ENCODE measurements at places on chromosomes 16 and 17. TPM values are rescaled to one million over a fixed set of nuclear protein-coding genes. Genes with fewer than 3 reads are reported as not detected.

The MT1M gene
- polyA plus RNA-seq = 4.3 TPM

The TENT4B gene
- polyA plus RNA-seq = 4.2 TPM

The KRT40 gene
- polyA plus RNA-seq = not detected

The PIK3R5 gene
- not detected for polyA plus RNA-seq

The CDRT15 gene
- not detected for polyA plus RNA-seq

The TOM1L1 gene
- 0.44 TPM for polyA plus RNA-seq

The C17orf113 gene
- 0.30 TPM for polyA plus RNA-seq

The CCDC144A gene
- polyA plus RNA-seq = 7.4 TPM

The TBX2 gene
- not detected for polyA plus RNA-seq

DNA sequence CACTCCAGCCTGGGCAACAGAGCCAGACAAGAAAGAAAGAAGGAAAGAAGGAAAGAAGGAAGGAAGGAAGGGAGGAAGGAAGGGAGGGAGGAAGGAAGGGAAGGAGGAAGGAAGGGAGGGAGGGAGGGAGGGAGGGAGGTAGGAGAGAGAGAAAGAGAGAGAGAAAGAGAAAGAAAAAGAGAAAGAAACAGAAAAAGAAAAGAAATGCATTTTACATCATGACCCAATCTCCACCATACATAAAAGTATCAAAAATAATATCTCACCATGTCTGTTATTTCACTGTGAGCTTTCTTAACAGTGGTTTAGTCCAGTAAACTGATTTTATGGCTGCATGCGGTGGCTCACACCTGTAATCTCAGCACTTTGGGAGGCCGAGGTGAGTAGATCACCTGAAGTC, 70.0 kb downstream of the CYTH1 start:
- no peaks in the 10 kb centered on the region for H3K27me3 ChIP-seq
- H3K27ac ChIP-seq = no peak overlapping the region
- H3K4me1 ChIP-seq = peaks cover 33% of the 10 kb centered on the region
- DNase-seq = no peak

- no peaks in the 10 kb centered on the region for H3K4me1 ChIP-seq
- H3K27ac ChIP-seq = no peak overlapping the region
- DNase-seq = no peak
- no peaks in the 10 kb centered on the region for H3K27me3 ChIP-seq
- H3K4me3 ChIP-seq = no peak overlapping the region
- no peaks in the 10 kb centered on the region for H3K36me3 ChIP-seq
These were observed 37.1 kb upstream of the MGAT5B start for GRCh38 chr17:76830987-76831715.

GRCh38 chr17:82126556-82127314, 28.7 kb upstream of the FASN start:
- H3K36me3 ChIP-seq = no peaks in the 10 kb centered on the region
- H3K27me3 ChIP-seq = no peaks in the 10 kb centered on the region
- no peak for DNase-seq
- no peaks in the 10 kb centered on the region for H3K4me1 ChIP-seq
- no peak overlapping the region for H3K27ac ChIP-seq

DNA sequence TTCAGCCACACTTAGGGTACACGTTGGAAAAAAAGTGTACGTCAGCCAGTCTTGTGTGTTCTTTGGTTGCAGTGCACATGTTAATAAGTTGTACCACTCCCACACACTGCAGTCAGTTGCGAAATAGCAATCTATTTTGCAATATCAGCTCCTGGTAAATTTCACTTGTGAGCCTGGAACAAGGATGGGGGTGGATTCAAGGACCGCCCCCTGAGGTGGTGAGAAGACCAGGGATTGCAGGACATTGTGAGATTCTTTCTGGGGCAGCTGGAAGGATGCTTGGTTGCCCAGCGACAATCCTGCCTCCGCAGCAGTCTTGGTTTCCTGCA, 78.6 kb upstream of the ZFHX3 start:
- H3K27me3 ChIP-seq = no peaks in the 10 kb centered on the region
- no peak overlapping the region for H3K27ac ChIP-seq

GRCh38 chr16:57809276-57810196, 7.2 kb upstream of the KIFC3 start:
- H3K27ac ChIP-seq = peak overlapping the region; percentile 33
- H3K27me3 ChIP-seq = no peaks in the 10 kb centered on the region
- no peak for DNase-seq
- peaks cover 25% of the 10 kb centered on the region for H3K4me1 ChIP-seq
- no peaks in the 10 kb centered on the region for H3K36me3 ChIP-seq

DNA sequence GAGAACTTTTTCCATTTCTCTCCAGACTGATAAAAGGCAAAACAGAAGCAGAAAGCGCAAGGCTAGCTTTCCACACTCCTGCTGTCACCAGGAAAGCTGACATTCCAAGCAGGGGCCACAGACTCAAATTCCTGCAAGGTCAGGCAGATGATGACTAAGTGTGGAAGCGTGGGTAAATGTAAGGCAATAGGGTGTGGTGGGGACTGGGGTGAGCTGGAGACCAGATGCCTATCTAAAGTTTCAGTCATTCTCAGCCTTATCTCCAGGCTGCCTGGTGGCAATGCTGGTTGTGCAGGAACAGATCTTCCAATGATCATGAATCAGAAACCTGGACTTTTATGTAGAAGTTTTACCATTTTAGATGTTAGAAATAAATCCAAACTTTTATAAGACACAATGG, 224.1 kb downstream of the GSG1L start:
- no peak overlapping the region for H3K4me3 ChIP-seq
- H3K27me3 ChIP-seq = peaks cover 17% of the 10 kb centered on the region
- no peak for DNase-seq
- no peaks in the 10 kb centered on the region for H3K4me1 ChIP-seq
- H3K27ac ChIP-seq = no peak overlapping the region

- no peak overlapping the region for H3K4me3 ChIP-seq
- H3K36me3 ChIP-seq = no peaks in the 10 kb centered on the region
- DNase-seq = no peak
- H3K4me1 ChIP-seq = no peaks in the 10 kb centered on the region
- no peak overlapping the region for H3K27ac ChIP-seq
- H3K27me3 ChIP-seq = no peaks in the 10 kb centered on the region
These were observed 582.7 kb upstream of the PSMD7 start for GRCh38 chr16:73713778-73714495.

GRCh38 chr16:29675811-29676643, 3.0 kb upstream of the QPRT start:
- no peaks in the 10 kb centered on the region for H3K27me3 ChIP-seq
- no peaks in the 10 kb centered on the region for H3K4me1 ChIP-seq
- H3K36me3 ChIP-seq = no peaks in the 10 kb centered on the region
- DNase-seq = peak; percentile 18
- no peak overlapping the region for H3K4me3 ChIP-seq

DNA sequence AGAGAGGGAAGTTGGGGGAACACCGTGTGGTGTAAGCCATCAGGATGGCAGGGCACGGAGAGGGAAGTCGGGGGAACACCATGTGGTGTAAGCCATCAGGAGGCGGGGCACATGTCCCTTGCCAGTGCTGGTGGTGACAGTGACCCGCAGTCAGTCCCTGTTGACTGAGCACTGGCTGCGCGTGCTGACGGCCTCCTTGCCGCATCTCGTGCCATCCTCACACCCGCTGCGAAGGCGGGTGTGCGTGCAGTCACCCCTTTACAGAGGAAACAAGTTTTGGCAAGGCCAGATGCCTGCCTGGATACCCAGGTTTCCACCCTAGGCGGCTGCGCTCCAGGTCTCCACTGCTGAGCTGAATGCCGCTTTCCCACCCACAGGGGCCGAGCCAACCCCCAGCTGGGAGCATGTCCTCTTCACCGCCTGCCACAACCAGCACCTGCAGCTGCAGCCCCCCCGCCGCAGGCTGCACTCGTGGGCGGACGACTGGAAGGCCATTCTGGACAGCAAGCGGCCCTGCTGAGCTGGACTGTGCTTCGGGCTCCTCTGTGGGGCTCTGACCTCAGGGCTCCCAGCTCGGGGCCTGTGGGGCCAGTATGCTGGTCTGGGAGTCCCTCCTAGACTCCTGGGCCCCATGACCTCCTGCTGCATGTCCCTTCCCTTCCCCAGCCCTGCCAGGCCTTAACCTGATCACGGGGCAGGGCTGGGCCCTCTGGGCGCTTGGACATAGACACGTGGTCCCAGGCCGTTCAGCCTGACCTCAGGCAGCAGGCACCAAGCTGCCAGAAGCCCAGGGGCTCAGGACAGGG, 43.5 kb downstream of the NT5M start:
- H3K27me3 ChIP-seq = no peaks in the 10 kb centered on the region
- H3K4me3 ChIP-seq = no peak overlapping the region
- no peak for DNase-seq
- no peak overlapping the region for H3K27ac ChIP-seq
- H3K4me1 ChIP-seq = peaks cover 3% of the 10 kb centered on the region
- no peaks in the 10 kb centered on the region for H3K36me3 ChIP-seq

GRCh38 chr17:42518755-42519545, 17.1 kb upstream of the NAGLU start:
- H3K27me3 ChIP-seq = no peaks in the 10 kb centered on the region
- DNase-seq = peak; percentile 81
- no peak overlapping the region for H3K4me3 ChIP-seq
- H3K36me3 ChIP-seq = peaks cover 3% of the 10 kb centered on the region
- H3K4me1 ChIP-seq = peaks cover 58% of the 10 kb centered on the region

DNA sequence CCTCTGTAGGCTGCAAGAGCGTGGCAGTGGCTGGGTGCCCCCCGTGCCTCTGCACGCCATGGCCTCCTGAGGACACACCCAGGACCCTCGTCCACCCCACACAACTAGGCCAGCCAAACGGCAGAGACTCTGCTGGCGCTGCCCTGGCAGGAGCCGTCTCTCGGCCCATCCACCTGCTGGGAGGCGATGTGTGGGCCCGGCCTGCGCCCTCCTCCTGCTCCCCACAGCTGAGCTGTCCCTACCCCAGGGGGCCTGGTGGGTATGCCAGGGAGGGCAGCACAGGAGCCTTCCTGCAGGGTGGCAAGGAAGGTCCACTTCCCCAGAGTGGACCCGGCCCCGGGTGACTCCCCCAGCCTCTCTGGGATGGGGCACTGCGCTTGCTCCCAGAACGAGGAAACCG, 7.0 kb downstream of the RNF166 start:
- H3K27ac ChIP-seq = no peak overlapping the region
- peaks cover 4% of the 10 kb centered on the region for H3K36me3 ChIP-seq
- DNase-seq = no peak
- peaks cover 39% of the 10 kb centered on the region for H3K4me1 ChIP-seq

DNA sequence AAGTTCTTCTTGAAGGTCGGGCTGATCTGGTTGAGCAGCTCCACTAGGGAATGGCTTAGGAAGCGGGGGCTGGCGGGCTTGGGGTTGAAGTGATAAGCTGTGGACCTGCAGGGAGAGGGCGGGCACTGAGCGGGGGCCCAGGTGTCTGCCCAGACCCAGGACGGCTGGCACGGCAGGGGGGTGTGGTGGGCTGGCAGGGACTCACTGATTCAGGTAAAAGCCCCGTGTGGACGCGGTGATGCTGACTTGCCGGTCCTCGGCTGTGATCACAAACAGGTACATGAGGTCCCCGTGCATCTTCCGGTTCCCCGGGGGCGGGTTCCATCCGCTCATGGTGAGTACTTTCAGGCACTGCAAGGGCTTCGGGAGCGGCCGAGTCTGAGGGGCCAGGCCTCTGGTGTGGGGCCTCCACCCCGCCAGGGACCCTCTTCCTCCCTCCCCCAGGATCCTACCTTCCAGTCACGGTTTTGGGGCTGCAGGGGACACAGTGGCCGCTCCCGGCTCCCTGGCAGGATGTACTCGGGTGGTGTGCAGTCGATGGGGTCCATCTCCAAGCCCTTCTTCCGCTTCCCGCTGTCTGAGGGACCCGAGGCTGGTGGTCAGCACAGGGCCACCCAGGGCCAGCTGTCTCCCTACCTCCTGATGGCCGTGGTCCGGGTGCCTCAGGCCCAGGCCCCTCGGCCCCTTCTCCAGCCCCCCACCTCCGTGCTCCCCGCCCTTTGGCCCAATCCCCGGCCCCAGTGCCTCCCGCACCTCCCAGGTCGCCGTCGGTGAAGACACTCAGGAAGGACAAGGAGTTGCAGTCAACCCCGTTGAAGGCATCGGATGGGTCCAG, 10.2 kb downstream of the CLUH start:
- peaks cover 2% of the 10 kb centered on the region for H3K36me3 ChIP-seq
- H3K4me1 ChIP-seq = no peaks in the 10 kb centered on the region
- H3K27me3 ChIP-seq = no peaks in the 10 kb centered on the region
- no peak for DNase-seq
- no peak overlapping the region for H3K27ac ChIP-seq

- no peak overlapping the region for H3K27ac ChIP-seq
- no peaks in the 10 kb centered on the region for H3K27me3 ChIP-seq
- H3K36me3 ChIP-seq = no peaks in the 10 kb centered on the region
- DNase-seq = peak; percentile 20
- peaks cover 17% of the 10 kb centered on the region for H3K4me1 ChIP-seq
These were observed 47.2 kb downstream of the ANKRD11 start for GRCh38 chr16:89442990-89443726.

- no peak overlapping the region for H3K4me3 ChIP-seq
- no peaks in the 10 kb centered on the region for H3K36me3 ChIP-seq
- no peak overlapping the region for H3K27ac ChIP-seq
- no peaks in the 10 kb centered on the region for H3K4me1 ChIP-seq
These were observed 157.5 kb upstream of the SOX9 start for GRCh38 chr17:71963351-71963750.

GRCh38 chr16:88983771-88984687, 7.0 kb upstream of the CBFA2T3 start:
- H3K27me3 ChIP-seq = no peaks in the 10 kb centered on the region
- no peak for DNase-seq
- no peaks in the 10 kb centered on the region for H3K4me1 ChIP-seq
- no peak overlapping the region for H3K4me3 ChIP-seq
- no peak overlapping the region for H3K27ac ChIP-seq

DNA sequence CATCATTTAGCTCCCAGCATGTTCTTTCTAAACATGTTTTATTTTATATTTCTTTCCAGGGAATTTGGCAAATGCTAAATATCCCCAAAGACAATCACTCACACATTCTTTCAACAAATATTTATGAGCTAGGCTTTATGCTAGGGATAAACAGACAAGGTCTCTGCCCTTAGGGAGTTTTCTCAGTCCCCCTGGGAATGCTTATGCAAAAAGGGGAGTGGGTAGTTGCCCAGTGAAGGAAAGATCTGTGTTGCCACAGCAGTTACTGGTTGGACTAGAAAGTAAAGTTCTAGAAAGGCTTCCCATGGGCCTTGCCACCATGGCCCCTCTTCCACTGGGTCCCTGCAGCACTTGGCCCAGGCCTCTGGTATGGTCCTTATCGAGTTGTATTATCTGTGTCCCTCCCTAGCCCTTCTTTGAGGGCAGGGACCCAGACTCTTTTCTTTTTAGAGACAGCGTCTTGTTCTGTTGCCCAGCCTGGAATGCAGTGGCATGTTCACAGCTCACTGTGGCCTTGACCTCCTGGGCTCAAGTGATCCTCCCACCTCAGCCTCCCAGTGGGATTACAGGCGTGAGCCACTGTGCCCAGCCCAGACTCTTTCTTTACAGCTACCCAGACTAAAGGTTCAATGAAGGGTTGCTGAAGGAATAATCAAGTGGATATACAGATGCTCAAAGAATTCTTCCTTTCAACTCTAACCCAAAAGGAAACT, 78.0 kb downstream of the YPEL2 start:
- no peaks in the 10 kb centered on the region for H3K36me3 ChIP-seq
- H3K27me3 ChIP-seq = no peaks in the 10 kb centered on the region
- H3K27ac ChIP-seq = no peak overlapping the region
- DNase-seq = no peak
- no peaks in the 10 kb centered on the region for H3K4me1 ChIP-seq

GRCh38 chr16:31471875-31472708, at the start of gene TGFB1I1:
Gene TGFB1I1 (plus strand): TSS chr16:31472152. CDS start chr16:31472189, 37 bp downstream.
- DNase-seq = peak; percentile 61
- H3K36me3 ChIP-seq = peaks cover 12% of the 10 kb centered on the region
- peak within 1 kb of the TSS; percentile 71 for H3K4me3 ChIP-seq
- H3K27ac ChIP-seq = peak within 1 kb of the TSS; percentile 59

GRCh38 chr16:11844499-11844898, 6.8 kb downstream of the RSL1D1 start:
- no peak overlapping the region for H3K4me3 ChIP-seq
- peaks cover 37% of the 10 kb centered on the region for H3K36me3 ChIP-seq
- DNase-seq = no peak
- no peaks in the 10 kb centered on the region for H3K4me1 ChIP-seq
- no peak overlapping the region for H3K27ac ChIP-seq
- H3K27me3 ChIP-seq = no peaks in the 10 kb centered on the region

Measured in endothelial cell of umbilical vein (primary cell).